ENCODE measurements at places on chromosomes 5 and 9.

GRCh38 chr9:127195976-127196825 is 68.4 kb upstream of the GARNL3 start:
- no peak for DNase-seq

- no peak for DNase-seq
Observed at GRCh38 chr5:160260881-160261815, 31.8 kb downstream of the FABP6 start.

DNA sequence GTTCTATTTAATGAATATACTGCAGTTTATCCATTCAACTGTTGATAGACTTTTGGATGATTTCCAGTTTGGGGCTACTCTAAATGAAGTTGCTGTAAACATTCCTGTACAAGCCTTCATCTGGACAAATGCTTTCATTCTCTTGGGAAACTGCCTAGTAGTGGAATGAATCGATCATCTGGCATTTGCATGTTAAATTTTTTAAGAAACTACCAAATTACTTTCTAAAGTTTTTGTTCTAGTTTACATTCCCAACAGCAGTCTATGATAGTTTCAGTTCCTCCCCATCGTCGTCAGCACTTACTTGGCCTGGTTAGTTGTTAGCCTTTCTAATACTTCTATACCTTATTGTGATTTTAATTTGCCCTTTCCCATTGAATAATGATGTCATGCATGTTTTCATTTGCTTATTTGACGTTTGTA is 306.3 kb downstream of the FER start:
- no peak for DNase-seq

DNA sequence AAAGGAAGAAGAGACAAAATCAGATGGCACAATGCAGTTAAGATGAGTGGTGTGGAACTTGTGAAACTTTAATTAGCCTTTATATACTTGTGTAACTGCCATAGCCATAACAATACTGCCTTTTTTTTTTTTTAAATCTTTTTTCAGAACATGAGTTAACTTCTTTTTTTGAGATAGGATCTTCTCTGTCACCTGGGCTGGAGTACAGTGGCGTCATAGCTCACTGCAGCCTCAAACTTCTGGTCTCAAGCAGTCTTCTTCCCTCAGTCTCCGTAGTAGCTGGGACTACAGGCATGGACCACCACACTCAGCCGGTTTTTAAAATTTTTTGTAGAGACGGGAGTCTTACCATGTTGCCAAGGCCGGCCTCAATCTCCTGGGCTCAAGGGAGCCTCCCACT is 37.2 kb downstream of the GPBP1 start:
- DNase-seq = no peak

DNA sequence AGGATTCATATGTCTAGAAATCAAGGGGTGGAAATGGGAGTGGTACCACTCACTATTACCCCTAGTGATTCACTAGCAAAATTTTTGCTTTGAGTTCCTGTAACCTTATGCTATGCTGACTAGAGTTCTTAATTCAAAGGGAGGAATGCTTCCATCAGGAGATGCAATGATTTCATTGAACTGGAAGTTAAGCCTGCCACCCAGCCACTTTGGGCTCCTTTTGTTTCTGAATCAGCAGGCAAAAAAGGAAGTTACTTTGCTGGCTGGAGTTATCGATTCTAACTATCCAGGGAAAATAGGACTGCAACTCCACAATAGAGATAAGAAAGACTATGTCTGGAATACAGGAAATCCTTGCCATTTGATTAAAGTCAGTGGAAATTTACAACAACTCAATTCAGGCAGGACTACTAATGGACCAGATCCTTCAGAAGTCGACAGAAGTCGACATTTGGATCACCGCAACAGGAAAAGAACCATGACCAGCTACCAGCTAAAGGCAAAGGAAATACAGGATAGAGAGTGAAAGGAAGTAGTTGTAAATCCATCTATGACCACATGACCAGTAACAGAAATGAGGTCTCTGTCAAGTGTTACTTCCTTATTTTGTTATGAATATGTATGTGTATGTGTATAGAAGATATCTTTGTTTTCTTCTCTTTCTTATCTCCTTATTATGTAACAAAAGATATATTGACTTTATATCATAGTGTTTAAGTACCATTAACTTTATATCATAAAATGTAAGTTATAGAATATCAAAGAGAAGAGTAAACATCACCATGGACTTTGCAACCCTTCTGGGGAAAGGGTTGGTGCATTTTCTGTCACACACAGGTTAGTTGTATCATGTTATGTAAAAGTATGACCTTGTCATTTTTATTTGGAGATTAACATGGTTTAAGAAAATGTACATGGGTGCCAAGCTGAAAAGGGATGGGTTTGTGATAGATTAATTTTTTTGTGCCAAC is 198.7 kb upstream of the HAPLN1 start:
- no peak for DNase-seq

- no peak for DNase-seq
Observed at GRCh38 chr5:28284788-28285187, 1246.4 kb upstream of the CDH9 start.

GRCh38 chr9:136678624-136679023 is 8.6 kb downstream of the AGPAT2 start:
- DNase-seq = no peak

GRCh38 chr9:38106488-38106887 is 37.5 kb upstream of the SHB start:
- no peak for DNase-seq

- no peak for DNase-seq
Observed at GRCh38 chr5:111563031-111563822, 50.9 kb upstream of the STARD4 start.

DNA sequence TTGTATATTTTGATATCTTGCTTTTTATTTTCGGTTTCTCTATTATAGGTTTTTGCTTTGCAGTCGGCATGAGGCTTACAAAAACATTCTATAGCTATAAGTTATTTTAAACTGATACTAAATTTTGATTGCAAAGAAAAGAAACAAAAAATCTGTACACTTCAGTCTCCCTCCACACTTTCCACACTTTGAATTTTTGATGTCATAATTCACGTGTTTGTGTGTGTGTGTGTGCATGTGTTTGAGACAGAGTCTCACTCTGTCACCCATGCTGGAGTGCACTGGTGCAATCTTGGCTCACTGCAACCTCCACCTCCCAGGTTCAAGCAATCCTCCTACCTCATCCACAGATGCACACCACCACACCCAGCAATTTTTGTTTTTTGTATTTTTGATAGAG is 124.9 kb downstream of the MRPS30 start:
- no peak for DNase-seq

GRCh38 chr5:90550963-90551362 is 7.6 kb upstream of the ADGRV1 start:
- DNase-seq = no peak

DNA sequence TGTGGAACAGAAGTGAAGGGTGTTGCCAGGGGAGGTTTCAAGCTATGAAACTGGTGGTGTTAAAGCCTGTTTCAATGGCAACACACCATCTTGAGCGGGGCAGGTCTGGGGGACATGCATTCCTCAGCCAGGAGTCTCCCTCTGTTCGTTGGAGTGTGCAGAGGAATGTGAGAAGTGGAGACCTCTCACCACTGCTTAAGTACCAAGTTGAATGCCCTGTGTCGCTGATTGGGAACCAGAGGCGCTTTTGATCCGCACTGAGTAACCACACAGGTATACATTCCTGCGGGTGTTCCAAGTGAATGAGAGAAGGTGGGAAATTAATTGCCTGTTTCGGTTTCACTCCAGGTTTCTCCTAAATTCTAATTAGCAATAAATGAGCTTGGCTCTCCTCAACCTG is 99.4 kb downstream of the LIX1 start:
- no peak for DNase-seq

All from activated naive CD4-positive, alpha-beta T cell (primary cell).